Esophagus muscularis mucosa (tissue), 4 donors: ENCODE measurements at places on chromosomes 5 and 9. TPM values are rescaled to one million over a fixed set of nuclear protein-coding genes. Genes with fewer than 3 reads are reported as not detected.
A peak's percentile ranks its signal among the peaks of the same experiment; 100 is the strongest.

DNA sequence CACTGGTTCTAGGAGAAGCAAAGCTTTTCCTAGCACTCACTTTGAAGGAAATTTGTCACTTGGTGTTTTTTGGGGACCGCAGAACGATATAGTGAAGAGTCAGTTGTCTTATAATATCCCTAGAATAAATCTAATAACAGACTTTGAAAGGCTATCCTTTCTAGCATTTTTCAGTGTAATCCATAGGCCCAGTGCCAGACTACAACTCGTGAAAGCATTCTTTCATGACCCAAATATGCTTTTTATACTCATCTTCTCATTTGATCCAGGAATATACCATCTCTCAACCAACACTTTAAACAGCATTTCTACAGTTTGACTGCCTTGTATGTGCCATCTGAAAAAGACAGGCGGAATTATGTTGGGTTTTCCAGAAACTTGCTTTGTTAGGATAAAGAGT lies 104.0 kb downstream of the ERCC6L2 start:
- no peak for DNase-seq

DNA sequence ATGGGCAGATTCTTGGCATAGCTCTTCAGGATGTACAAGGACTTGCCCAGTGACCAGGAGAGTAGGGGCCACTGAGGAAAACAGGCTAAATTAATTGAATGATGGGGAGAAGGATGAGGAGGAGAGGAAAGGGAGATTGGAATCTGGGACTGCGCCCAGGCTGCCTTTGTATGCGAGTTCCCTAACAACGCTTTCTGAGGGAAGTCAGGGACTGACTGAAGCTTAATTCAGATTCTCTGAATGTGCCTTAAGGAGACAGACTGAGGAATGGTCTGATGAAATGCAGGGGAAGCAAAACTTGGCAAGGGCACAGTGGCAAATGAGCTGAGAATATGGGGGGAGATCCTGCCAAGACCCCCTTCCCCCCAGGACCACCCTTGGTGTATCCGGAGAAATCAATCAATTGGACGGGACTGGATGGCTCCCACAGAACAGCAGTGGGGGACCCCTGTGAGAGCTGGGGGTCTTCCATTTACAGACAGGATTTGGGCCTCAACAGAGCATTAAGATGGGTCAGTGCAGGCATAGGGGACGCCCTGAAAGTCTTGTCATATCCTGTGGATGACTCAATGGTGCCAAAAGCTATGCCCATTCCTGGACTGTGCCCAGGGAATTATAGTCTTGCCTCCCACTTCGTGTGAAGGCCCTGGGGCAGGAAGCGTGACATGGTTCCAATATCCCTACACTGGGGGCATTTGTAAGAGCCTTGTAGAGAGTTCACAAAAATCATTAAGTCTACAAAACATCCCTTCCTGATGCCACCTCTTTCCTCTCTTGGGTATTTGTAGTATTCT lies 215.5 kb upstream of the TNC start:
- DNase-seq, result no peak

GRCh38 chr9:130128251-130128650 lies 44.0 kb upstream of the NCS1 start:
- no peak for DNase-seq

DNA sequence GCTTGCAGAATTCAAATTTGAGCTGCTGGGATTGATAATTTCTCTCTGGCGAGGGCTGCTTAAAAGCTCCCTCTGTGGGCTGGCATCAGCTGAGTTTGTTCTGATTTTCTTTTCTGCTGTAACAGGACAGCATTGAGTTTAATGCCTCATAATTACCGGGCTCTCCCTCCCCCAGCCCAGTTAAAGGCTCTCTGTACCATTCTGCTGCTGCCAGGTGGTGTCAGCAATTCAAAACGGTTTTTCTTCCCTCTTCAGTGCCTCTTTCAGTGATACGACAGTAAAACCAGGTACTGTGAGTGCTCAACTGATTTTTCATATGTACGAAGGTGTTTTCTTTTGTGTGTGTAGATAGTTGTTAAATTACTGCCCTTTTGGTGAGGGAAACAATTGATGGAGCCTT lies 509.3 kb upstream of the CTNND2 start:
- no peak for DNase-seq

- DNase-seq, result peak; percentile 53
Measured at GRCh38 chr5:74194196-74194595, 446.3 kb downstream of the ENC1 start.

DNA sequence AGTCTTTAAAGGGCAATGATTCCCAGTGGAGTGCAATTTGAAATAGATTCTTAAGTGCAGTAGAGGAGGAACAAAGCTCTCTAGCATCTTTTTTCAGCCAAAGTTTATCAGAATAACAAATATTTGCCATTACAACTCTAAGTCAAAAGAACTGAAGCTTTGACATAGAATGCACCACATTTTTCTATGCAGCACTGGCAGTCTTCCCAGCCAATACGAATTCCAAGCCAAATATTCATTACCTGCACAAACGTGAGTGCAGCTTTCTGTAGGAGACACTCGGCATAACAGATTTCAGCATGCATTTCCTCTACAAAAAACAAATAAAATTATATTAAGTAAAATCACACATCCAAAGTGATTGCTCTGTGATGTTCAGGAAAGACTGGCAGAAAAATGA lies 103.4 kb downstream of the TTC39B start:
- DNase-seq, result no peak

GRCh38 chr5:31531543-31531887 lies 378 bp downstream of the DROSHA start:
- DNase-seq, result no peak

DNA sequence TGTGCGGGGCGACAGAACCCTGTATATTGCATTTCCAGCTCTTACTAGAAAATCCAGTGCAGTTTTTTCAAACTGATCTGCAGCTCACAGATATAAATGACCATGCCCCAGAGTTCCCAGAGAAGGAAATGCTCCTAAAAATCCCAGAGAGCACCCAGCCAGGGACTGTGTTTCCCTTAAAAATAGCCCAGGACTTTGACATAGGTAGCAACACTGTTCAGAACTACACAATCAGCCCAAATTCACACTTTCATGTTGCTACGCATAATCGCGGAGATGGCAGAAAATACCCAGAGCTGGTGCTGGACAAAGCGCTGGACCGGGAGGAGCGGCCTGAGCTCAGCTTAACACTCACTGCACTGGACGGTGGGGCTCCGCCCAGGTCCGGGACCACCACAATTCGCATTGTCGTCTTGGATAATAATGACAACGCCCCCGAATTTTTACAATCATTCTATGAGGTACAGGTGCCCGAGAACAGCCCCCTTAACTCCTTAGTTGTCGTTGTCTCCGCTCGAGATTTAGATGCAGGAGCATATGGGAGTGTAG lies 786 bp downstream of the PCDHB5 start:
- no peak for DNase-seq

- no peak for DNase-seq
Measured at GRCh38 chr5:67115246-67115645, 81.4 kb downstream of the CD180 start.

GRCh38 chr9:114047717-114048116 lies 30.4 kb downstream of the AMBP start:
- no peak for DNase-seq

GRCh38 chr5:11985993-11986392 lies 81.7 kb upstream of the CTNND2 start:
- no peak for DNase-seq

DNA sequence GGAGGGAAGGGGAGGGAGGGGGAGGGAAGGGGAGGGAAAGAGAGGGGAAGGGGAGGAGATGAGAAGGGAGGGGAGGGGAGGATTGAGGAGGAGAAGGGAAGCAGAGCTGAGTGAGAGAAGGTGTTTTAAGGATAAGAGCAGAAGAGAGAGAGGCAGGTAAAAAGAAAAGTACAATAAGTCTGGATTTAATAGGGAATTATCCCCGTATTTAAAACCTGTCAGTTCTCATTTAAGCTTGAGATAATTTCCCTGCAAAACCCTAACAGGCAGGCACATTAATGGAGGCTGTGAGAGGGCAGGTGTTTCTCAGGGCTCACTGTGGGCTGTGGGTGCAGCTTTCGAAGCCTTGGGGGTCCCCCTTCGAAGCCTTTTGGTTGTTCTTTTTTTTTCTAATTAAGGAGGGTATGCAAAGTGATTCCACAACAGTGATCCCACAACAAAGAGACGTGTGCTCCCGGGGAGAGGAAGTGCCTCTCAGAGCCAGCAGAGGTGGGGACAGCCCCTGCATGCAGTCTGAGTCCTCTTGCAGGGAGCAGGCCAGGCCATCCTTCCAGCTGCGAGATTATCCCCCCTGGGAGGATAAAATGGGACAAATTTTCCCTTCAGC lies 317.9 kb upstream of the IRX1 start:
- DNase-seq, result no peak

BTNL9 gene
- total RNA-seq, result 20.3 TPM
